NCI-H1105 (cell line): ENCODE measurements at places on chromosomes 12 and 14.

GRCh38 chr14:60722107-60722356 is 2.1 kb downstream of the SIX4 start:
- DNase-seq: no peak

DNA sequence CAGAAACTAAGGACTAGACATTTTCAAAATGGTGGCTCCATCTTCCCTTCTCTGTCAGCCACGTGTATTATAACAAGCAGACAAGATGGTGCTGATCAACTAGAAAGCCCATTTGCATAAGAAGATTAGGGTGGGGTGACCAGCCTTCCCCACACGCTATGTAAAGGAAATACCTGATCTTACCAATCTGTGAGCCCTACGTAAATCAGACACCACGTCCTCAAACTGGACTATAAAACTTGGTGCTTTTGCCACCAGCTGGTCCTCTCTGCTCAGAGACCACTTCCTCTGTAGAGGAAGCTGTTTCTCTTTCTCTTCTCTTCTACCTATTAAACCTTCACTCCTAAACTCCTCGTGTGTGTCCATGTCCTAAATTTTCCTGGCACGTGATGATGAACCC is 101.1 kb upstream of the PLEKHG7 start:
- no peak for DNase-seq

GRCh38 chr14:100609941-100610391 is 22.7 kb upstream of the BEGAIN start:
- no peak for DNase-seq

DNA sequence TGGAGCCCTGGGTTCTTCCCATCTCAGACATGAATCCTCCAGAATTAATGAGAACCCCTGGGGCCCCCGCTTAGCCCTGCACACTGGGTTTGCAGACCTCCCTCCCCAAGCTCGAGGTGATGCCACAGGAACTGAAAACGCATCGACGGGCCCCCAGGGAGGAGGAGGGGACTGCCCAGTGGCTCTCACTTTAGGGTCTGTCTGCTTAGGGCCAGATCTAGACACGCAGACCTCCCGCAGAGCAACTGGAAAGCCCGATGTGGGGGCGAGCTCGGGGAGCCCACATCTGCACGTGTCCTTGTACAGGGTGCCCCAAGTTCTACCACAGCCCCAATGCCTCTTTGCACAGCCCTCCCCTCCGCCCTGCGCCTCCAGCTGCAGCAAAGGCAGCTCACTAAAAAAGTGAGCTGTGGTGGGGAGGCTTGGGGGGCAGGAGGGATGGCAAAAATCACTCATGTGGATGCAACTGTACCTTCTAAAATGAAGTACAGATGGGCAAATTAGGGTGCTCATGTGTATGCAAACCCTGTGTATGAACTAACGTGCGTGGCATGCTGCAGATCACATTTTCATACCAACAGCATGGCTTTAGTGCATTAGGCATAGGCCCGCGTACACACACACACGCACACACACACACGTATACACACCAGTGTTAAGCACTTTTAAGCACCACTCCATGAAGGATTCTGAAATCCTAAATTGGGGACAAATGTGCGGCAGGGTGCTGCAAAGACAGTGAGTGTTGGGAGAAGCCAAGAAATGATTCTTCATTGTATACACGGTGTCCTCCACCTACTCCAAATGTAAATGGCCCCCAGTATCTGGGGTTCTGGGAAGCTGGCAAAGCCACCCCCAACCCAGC is 99.9 kb upstream of the MAP1LC3B2 start:
- no peak for DNase-seq
